H1 (cell line): ENCODE measurements at places on chromosomes 6 and 20.

DNA sequence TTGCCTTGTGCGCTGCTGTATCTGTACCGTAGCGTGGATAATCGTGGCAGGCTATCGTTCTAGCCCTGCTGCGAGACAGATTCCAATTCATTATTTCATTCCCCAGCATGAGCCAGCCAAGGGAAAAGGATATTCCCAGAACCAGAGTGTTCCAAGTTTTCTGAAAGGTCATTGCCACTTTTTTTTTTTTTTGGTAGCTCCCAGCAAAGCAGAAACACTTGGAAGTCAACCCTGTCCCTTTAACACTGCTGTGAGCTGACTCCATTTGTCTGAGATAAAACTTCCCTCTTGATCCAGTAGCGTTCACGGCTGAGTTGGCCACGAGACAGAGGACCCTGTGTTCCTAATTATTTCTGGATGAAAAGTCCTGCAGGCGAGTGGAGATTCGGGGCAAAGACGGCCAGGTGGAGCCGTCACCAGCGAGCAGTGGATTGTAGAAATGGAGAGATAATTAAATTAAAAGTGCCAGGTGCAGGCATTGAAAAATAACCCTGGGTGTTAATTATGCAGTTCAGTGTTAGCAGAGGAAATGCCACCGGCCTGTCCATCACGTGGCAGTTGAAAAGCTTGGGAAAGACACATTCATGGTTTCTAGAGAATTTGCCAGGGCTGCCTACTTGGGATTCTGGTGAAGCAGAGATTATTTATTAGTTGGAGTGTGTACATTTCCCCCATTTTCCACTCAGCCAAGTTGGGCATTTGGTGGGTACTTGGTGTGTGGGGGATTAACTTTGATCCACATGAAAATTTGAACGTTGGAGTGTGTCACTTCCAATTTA is 164.2 kb downstream of the SLC24A3 start:
- no peaks in the 10 kb centered on the region for H3K4me1 ChIP-seq
- no peak overlapping the region for H3K4me3 ChIP-seq
- DNase-seq = no peak
- H3K27ac ChIP-seq = no peak overlapping the region

DNA sequence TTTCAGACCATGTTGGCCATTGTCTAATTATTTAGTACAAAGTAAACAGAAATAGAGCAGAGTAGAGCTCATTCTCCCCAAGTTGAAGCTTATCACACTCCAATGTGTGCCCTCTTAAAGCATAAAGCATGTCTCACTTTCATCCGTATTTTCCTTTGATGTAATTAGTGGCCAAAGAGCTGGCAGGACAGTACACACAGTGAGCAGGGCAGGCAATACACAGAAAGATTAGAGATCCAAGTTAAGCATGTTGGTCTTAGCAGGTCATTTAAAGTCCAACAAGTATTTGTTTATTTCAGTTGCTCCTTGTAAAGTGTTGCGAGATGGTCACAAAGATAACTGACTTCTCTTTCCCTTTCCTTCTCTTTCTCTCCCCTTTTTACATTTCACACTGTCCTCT is 47.2 kb downstream of the RFX6 start:
- no peaks in the 10 kb centered on the region for H3K27me3 ChIP-seq
- no peak overlapping the region for H3K4me3 ChIP-seq
- DNase-seq = no peak
- no peak overlapping the region for H3K27ac ChIP-seq

GRCh38 chr6:170180671-170181337 is 110.1 kb downstream of the DLL1 start:
- H3K4me3 ChIP-seq = no peak overlapping the region
- peak; percentile 31 for DNase-seq
- H3K27me3 ChIP-seq = no peaks in the 10 kb centered on the region
- no peak overlapping the region for H3K27ac ChIP-seq

- H3K4me3 ChIP-seq = no peak overlapping the region
- no peaks in the 10 kb centered on the region for H3K4me1 ChIP-seq
- H3K27ac ChIP-seq = no peak overlapping the region
- no peaks in the 10 kb centered on the region for H3K36me3 ChIP-seq
- H3K27me3 ChIP-seq = no peaks in the 10 kb centered on the region
Measured at GRCh38 chr6:88157106-88157505, 9.0 kb downstream of the CNR1 start.

DNA sequence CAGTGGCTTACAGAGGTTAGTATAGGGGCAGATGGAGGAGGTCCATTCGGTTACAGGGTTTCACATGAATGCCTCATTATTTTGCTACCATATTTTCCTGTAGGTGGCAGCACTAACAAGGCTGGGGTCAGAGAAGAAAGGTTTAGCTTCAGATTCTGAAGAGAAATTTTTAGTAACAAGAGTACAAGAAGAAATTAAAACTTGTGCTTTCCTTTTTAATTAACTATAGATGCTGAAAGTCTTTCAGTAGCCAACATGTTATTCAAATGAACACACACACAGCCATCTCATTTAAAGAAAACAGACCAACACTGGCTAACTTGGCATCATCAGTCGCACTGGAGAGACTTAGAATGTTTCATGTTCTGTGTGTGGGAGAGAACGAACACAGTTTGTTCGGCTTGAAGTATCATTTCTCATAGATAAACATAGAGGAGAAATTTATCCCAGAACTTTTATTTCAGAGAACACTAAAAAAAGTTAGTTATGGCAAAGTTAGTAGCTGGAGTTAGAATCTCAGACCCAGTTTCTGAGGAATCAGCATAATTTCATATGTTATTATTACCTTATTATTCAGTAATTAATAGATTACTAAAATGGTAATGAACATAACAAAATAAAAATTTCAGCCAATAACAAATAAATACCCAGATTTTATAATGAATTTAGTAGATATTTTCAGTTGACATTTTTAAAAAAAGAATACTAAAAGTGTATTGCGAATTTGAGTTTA is 314.0 kb upstream of the RSPO3 start:
- H3K4me1 ChIP-seq = no peaks in the 10 kb centered on the region
- no peaks in the 10 kb centered on the region for H3K27me3 ChIP-seq
- no peak overlapping the region for H3K27ac ChIP-seq
- no peak for DNase-seq
- H3K4me3 ChIP-seq = no peak overlapping the region

DNA sequence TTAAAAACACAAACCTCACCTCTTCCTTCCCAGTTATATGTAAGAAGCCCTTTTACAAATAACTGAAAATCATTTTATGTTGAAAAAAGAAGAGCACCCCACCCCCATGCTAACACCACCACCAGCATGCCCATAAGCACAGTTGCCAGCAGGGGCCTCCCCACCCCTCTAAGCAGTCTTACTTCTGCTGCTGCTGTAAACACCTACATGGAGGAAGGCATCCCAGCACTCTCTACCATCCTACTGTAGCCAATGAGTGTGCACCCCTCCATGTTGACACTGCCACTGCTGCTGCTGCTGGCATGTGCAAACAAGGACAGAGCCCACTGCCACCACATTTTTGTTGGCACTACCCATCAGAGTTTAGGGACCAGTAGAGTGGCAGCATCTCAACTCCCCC is 49.6 kb upstream of the PHIP start:
- H3K36me3 ChIP-seq = no peaks in the 10 kb centered on the region
- no peaks in the 10 kb centered on the region for H3K27me3 ChIP-seq
- no peak for DNase-seq
- H3K4me3 ChIP-seq = no peak overlapping the region
- no peaks in the 10 kb centered on the region for H3K4me1 ChIP-seq
